ENCODE measurements at places on chromosomes 1 and 21. TPM values are rescaled to one million over a fixed set of nuclear protein-coding genes. Genes with fewer than 3 reads are reported as not detected.

C1orf216 gene
- total RNA-seq, result 13.8 TPM

TTC22 gene
- total RNA-seq, result not detected

THEM5 gene
- total RNA-seq, result not detected

SLC25A24 gene
- 20.7 TPM for total RNA-seq

GPA33 gene
- total RNA-seq, result not detected

HTR1D gene
- total RNA-seq, result 14.5 TPM

PPIAL4G gene
- total RNA-seq, result not detected

CITED4 gene
- 97.2 TPM for total RNA-seq

PSRC1 gene
- total RNA-seq, result 22.7 TPM

LCE1F gene
- not detected for total RNA-seq

CFAP74 gene
- total RNA-seq, result not detected

CASP9 gene
- total RNA-seq, result 5.6 TPM

MROH9 gene
- not detected for total RNA-seq

USH2A gene
- total RNA-seq, result not detected

NDUFS5 gene
- 462 TPM for total RNA-seq
